ENCODE measurements at places on chromosomes 5 and 9.

GRCh38 chr5:44332285-44332971 is 56.8 kb downstream of the FGF10 start:
- no peak for DNase-seq

- no peak for DNase-seq
These were observed 241.9 kb downstream of the SAXO1 start for GRCh38 chr9:18791074-18791473.

DNA sequence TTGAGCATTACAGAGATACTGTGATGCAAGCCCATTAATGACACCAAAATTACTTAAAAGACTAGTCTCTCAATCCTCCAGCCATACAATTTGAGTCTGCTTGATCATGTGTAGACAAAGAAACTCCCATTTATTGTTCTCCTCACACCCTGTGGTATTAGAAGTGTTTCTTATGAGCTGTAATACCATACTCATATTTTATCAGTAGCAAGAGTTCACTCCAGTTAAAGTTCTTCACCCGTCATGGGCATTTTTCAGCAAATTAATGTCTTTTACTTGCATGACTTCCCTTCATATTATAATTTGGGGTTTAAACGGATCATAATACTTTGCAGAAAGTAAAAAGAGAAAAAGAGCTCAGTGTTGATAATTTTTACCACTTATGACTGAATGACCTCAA is 242.9 kb downstream of the BNC2 start:
- DNase-seq, result no peak

GRCh38 chr5:73901043-73901442 is 275.0 kb downstream of the ARHGEF28 start:
- no peak for DNase-seq

- DNase-seq, result no peak
These were observed 47.1 kb downstream of the ABLIM3 start for GRCh38 chr5:149188383-149188782.

DNA sequence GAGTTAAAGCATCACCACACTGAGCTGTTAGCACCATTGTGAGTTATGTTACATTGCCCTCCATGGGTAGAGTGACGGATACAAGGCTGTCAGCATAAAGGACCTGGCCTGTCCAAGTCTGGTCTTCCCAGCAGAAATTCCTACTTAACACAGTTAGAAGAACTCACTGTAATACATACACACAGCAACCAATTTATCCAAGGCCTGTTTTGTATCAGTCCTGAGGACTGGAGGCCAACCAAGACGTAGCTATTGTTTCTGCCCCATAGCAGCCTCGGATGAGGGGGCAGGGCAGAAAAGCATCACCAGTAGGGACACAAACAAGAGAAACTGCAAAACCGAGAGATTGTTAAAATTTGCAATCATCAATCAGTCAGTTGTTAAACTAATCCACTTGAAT is 66.0 kb upstream of the CKMT2 start:
- no peak for DNase-seq

GRCh38 chr5:126519637-126520592 is 75.1 kb downstream of the ALDH7A1 start:
- DNase-seq, result no peak

GRCh38 chr5:95996904-95997723 is 35.5 kb upstream of the ELL2 start:
- DNase-seq, result no peak

GRCh38 chr5:135735831-135736230 is 98.6 kb upstream of the SLC25A48 start:
- no peak for DNase-seq

DNA sequence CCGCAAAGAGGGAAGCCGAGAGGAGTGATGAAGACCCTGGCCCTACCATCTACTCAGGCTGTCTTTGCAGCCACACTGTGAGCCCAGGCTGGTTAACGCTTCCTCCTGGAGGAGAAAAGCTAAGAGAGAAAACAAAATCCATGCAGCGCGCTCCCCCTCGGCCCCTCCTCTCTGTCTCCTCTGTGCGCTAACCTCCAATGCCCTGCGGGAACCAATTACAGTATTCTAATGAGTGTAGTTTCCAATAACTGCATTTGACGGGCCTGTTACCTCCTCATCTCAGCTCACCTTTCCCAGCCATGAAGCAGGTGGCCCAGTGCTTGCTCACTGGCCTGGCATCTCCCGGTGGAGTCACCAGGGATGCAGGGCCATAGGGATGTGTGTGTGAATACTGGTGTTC is 565.5 kb downstream of the EBF1 start:
- no peak for DNase-seq

DNA sequence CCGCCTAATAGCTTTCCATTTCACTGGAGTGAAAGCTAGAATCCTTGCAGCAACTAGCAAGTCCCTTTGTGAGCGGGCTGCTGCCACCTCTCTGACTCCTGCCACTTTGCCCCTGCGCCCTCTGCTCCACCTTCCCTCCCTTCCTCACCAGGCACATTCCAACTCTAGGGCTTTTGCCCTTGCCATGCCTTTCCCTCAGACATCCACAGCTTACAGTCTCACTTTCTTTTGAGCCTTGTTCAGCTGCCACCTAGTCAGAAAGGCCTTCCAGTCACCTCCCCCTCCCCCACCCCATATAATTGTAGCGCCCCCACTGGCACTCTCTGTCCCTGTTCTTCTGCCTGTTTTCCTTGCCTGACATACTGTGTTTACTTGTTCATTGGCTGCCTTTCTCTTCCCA is 31.0 kb downstream of the CYSTM1 start:
- no peak for DNase-seq

DNA sequence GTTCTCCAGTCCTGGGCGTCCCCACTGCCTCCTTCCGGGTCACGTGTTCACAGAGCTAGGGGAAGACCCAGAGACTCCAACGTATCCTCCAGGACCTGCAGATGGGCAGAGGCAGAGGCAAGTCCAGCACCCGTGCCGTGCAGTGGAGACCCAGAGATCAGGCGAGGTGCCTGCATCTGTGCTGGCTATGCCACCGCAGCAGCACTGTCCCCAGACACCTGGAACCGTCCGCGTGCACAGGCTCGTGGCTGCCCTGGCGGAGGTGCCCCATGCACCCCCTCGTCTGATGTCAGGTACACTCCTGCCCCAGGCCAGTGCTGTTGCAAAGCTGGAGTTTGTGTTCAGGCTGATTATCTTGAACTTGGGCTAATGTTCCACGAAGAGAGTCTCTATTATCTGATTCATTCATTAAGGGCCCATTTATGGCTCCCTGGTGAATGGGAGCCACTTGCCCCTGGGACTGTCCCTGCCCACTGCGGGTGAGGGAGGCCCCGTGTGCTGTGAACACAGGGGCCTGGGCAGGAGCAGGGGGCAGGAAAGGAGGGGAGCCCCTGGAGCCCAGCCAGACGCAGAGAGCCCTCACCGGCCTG is 13.7 kb downstream of the IRX4 start:
- no peak for DNase-seq

DNA sequence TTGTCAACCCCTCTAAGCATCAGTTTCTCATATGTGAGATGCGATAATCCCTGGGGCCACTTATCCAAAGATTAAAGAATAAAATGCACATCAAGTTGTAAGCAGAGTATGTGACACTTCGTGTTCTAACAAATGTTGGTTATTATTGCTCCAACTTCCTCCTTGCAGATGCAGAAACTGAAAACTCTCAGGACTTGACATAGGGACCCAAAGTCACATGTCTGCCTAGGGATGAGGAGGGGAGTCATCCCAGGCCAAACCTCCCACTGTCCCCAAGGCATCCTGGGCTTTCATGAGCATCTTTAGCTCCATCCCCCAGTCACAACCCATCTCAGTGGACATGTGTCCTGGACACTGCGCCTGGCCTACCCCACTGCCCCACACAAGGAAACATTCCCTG is 27.5 kb upstream of the SYK start:
- no peak for DNase-seq

DNA sequence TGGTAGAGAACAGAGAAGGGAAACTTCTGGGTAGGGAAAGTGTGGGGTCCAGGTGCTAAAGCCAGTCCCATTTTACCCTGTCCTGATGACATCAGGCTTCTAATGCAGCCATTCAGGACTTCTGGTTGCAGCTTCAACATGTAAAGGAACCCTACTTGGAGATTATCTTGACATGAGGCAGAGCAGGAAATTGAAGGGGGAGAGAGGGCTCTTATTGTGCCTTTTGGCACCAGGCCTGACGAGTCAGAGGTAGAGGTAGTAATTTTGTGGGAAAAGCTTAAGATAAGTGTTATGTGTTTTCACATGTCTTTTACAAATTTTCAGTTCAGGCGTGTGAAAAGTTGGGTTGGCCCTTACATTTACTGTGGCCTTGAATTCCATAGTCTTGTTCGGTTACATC is 102.4 kb upstream of the APC start:
- no peak for DNase-seq

DNA sequence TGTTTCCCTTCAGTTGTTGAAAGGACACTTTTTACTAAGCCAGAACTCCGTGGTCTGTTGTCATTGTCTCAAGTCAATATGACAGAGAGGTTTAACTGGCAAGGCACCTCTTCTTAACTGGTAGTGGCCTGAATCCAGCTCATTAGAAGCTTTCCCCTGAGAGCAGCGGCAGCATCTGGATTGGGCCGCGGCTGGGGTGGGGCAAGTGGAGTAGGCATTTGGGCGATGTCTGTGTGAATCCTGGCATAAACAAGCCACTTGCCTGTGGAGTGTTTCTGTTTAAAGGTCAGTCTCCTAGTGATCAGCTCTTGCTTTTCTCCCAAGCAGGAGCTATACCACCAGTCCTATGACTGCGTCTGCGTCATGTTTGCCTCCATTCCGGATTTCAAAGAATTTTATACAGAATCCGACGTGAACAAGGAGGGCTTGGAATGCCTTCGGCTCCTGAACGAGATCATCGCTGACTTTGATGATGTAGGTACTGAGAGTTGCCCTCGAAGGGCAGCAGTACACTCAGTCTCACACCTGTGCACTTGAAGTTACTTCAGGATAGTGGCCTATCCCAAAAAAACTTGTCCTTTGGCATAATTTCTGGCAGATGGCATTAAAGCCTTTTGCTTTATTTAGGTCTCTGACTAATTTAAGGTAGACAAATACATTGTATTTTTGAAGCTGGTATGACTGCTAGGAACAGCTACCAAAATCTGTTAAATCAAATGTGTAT is 48.9 kb downstream of the CFAP90 start:
- no peak for DNase-seq

GRCh38 chr5:116576053-116576713 is 1.6 kb upstream of the SEMA6A start:
- no peak for DNase-seq

DNA sequence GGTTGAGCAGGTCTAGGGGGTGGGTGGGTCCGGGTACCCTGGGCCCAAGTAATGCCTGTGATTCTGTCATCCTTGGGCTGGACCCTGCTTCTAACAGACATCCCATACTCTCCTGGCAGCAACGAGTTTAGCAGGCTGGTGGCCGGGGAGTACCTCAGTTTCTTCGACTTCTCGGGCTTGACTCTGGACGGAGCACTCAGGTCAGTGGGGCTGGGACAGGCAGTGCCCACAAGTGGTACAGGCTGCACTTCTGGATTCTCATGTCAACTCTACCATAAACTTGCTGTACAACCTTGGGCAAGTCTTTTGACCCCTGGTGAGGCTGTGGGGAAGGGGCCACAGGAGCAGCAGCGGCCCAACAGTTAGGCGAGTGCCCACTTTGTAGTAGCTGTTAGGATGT is 21.8 kb downstream of the PSD2 start:
- no peak for DNase-seq

DNA sequence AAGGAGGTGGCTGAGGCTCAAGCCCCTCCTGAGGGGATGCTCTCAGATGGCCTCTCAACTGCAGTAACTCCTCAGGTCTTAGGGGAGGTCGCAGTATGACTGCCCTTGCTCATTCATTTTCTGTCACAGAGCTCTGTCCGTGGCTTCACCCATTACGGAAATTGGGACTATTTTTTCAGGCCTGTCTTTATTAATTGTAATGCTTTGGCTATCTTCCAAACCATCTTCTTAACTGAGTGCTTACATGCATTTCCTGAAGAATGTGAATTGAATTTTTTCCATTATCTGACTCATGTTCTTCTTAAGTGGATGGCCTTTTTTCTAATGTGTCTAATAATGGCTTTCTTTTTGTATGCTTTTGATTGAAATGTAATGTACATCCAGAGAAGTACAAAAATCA is 36.4 kb upstream of the SV2C start:
- no peak for DNase-seq

Measured in CD4-positive, alpha-beta T cell treated with Interleukin-17A for 4 hours (primary cell).